ENCODE measurements at places on chromosomes 2 and 18.

- no peak for DNase-seq
Observed at GRCh38 chr2:38170067-38170466, 94.1 kb upstream of the CYP1B1 start.

DNA sequence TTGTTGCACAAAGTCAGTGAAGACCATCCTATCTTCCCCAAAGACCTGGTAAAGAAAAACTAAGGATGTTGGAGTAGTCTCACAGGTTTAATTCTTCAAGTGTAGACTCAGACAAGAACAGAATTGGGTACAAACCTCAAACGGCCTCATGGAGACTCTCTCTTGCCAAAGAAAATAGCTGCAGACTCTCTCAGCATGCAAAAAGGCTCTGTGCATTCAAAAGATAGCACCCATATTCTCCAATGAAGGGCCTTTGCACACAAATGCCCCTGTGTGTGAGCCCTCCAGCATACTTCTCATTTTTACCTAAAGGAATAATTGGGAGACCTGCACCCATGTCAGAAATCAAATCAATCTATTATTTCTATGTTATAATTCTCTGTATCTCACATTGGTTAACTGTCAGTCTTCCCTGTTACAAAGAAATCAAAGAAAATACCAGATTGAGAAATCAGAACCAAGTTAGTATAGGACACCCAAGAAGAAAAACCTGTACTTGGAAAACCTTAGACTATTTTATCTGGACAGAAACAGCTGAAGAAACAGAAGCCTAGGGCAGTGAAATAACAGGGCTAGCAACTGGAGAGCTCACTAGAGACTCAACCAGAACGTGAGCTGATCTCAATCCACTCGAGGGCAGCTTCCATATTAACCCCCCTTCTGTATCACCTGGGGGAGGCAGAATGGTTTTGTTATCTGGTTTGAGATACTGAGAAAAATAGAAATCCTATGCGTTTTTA, 134.7 kb upstream of the DNAJC10 start:
- no peak for DNase-seq

DNA sequence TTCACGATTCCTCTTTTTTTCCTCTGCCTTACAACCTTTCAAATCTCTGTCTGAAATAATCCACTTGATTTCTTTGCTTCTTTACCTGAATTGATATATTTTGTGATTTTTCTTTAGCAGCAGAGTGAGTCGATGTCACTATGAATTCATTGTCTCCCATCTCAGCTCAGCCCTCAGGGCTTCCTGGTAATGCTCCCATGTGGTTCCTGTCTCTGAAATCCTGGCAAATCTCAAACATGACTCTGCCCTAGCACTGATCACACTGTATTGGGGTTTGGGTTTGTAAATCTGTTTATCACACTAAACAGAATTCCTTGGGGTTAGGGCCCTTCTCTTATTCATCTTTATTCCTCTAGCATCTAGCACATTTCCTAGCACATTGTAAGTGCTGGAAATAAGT, 43.0 kb upstream of the MSTN start:
- no peak for DNase-seq

GRCh38 chr2:221844212-221845020, 272.3 kb upstream of the EPHA4 start:
- DNase-seq, result no peak

- no peak for DNase-seq
Observed at GRCh38 chr2:55173438-55174054, 58.5 kb downstream of the CLHC1 start.

- DNase-seq, result no peak
Observed at GRCh38 chr18:70674896-70675295, 386.1 kb downstream of the SOCS6 start.

Measured in DND-41 (cell line).